Stimulated activated CD4-positive, alpha-beta T cell treated with anti-CD3 and anti-CD28 coated beads, TNF-alpha, amount 100 ng/mL, for 4 hours (primary cell): ENCODE measurements at places on chromosomes 4 and X.

DNA sequence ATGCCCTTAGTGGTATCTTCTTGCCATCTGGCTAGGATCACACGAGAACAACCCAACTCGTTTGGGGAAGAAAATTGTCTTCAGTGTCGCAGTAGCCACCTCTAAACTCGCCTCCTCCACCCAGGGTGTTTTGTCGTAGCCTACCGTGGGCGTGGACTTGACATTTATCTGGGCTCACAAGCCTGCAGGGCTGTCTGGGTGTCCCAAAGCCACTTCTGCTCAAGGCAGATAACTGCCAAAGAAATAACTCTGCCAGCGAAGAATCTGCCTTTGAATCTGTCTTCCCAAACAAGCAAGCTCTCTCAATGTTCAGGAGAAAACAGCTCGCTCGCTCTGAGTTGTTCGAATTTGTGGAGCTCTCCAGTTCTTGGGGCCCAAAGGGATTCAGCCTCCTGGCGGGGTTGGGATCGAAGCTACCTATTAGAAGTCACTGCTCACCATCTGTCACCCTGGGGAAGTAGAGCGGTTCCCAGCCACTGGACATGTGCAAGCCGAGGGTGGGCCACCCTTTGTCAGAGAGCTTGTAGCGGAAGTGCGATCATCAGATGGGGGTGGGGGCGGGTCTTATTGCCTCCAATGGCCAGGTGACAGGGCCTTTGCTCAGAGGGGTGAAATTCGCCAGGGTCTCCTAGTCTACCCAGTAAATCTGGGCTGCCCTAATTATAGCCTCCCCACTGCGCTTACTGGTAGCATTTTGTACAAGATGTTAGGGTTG is 14.8 kb downstream of the BLOC1S4 start:
- no peak for DNase-seq

GRCh38 chrX:13397878-13398818 is 78.3 kb upstream of the ATXN3L start:
- no peak for DNase-seq

DNA sequence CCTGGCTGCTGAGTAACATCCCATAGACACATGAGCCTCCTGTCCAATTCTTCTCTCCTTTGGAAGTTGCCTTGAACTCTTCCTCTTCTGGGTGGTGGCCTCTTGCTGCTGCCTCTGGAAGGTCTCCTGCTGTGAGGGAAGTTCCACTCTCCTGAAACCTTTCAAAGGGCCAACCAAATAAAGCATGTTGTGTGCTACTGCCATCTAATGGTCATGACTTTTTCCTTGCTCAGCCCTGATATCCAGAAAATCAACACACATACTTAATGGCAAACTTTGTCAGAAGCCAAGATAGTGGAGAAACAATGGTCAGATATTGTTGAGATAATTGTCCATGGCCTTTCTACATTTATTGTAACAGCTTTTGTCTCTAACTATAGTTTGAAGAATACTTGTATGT is 19.1 kb upstream of the ZXDA start:
- no peak for DNase-seq

- no peak for DNase-seq
These were observed 52.3 kb upstream of the TMEM131L start for GRCh38 chr4:153413842-153414241.

GRCh38 chr4:76644831-76645485 is 209.9 kb downstream of the SHROOM3 start:
- no peak for DNase-seq

DNA sequence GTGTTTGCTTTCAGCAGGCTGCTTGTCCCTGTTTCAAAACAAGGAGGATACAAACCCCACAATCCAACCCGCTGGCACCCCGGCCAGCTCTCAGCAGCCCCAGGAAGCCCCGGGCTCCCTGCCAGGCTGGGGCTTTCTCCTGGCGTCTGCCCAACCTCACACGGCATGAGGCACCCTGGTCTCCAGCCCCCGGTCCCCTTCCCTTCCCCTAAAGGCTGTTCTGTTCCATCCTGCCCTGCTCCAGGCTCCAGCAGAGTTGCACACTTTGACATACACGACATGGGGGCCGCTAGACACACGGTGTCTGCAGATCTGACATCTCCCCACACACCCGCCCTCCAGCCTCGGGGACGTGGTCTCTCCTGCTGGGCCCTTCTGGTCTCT is 107.7 kb upstream of the ADRA2C start:
- DNase-seq: no peak

DNA sequence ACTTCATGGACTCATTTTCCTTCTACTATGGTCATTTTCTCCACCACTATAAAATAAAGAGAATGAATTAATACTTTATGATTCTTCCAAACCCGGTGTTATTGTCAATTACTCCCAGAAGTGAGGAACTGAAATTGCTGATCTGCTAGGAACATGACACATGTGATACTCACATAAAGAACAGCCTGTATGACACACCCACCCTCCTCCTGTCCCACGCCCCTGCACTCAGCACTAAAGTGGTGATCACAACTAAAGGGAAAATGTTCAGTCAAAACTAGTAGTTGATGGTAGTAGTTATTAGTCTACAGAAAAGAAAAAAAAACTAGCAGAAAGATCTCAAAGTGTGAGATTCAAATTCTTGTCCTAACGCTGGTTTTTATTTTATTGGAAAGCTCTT is 1508.3 kb downstream of the RAPGEF2 start:
- no peak for DNase-seq

GRCh38 chr4:78862314-78862737 is 76.9 kb downstream of the PAQR3 start:
- DNase-seq: no peak

- DNase-seq: no peak
These were observed 132.0 kb downstream of the CPZ start for GRCh38 chr4:8724436-8725070.

GRCh38 chr4:120769227-120769626 is 153.3 kb downstream of the PRDM5 start:
- DNase-seq: no peak
